ENCODE measurements at places on chromosomes 7 and 10.

DNA sequence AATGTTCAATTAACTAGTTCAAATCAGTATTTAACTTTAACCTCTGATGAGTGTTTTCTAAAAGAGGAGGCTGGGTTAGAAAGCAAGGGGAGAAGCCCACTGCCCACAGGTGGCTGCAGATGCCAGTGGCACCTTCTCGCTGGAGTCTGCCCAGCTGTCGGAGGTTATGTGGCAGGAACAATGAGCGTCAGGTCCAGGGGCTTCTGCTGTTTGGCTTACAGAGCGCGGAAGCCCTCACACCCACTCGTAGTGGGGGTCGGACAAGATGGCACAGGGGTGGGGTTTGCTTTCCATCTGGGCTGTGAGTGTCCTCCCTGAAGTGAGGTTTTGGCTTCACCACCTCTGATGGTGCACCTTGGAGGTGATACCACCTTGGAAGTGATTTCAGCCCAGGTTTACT lies 8.5 kb downstream of the DYNC2I1 start:
- no peak for DNase-seq

DNA sequence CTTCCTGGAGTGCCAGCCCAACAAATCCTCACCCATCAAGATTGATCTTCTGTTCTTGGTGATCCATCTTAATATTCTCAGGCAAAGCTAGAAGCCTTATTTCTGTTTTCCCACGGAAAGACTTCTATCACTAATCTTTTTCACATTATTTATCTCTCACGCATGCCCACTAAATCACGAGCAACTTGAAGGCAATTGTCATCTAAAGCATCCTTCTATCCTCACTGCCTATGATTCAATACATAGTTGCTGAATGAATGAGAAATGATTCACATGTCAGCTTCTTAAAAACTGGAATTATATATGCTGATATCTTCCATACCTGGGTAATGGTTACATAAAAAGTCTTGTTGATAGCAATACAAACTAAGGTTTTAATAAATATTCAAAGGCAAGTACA lies 12.6 kb upstream of the COL1A2 start:
- DNase-seq = no peak

DNA sequence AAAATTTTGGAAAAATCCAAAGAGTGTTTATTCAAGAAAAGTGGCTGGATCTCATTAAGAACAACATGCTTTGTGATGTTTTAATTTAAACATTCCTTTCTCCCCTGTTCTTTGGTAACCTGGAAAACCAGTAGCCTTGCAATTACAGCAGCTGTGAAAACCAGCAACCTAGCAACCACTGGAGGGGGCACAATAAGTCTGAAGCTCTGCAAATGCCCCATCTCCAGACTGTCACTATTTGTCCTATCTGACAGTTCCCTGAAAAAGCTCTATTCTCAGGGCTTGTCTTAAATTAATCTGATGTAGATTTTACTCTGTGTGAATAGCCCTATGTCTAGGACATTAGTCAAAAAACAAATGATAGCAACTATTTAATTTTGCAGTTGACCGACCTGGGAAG lies 137.6 kb upstream of the THSD7A start:
- no peak for DNase-seq

DNA sequence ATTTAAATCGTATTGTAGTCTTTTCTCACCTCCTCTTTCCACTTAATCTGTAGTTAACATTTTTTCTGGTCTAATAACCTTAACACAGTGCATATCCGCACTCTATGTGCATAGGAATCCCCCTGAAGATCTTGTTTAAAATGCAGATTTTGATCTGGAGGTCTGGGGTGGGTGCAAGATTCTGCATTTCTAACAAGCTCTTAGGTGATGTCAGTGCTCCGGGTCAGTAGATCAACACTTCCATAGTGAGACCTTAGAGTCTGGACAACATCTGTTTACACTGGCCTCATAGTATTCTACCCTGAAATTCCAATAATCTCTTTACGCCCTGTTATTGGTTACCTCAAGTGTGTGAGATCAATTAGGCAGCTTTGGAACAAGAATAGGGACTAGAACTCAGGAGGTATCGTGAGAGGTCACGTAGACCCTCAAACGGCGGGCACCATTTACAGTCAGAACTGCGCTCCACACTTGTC lies 434 bp upstream of the PLEKHA8 start:
- DNase-seq = no peak

DNA sequence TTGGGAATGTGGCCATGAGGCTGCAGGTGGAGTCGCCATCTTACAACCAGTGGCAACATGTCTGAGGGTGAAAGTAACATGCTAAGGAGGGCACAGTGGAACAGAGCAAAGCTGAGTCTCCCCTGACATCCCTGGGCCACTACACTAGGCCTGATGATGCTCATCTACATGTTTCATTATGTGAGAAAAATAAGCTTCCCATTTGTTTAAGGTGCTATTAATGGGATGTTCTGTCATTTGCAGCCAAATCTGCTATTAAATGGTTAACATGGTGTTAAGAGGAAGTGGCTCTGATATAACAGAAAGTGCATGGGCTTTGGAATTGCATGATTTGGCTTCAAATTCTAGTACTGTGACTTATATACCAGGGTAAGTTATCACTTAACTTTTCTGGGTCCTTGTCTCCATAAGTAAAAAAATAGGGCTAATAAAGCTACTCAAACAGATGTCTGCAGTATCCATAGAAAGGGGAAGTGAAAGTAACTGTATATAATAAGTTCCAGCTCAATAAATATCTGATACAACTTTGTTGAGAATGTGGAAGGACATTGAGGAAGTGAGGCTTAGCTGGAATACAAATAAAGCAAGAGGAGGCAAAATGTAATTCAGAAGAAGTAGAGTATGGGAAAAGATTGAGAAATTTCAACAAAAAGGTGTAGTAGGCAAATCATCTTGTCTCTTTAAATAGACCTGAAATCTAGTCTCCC lies 158.9 kb downstream of the RTKN2 start:
- DNase-seq = no peak

DNA sequence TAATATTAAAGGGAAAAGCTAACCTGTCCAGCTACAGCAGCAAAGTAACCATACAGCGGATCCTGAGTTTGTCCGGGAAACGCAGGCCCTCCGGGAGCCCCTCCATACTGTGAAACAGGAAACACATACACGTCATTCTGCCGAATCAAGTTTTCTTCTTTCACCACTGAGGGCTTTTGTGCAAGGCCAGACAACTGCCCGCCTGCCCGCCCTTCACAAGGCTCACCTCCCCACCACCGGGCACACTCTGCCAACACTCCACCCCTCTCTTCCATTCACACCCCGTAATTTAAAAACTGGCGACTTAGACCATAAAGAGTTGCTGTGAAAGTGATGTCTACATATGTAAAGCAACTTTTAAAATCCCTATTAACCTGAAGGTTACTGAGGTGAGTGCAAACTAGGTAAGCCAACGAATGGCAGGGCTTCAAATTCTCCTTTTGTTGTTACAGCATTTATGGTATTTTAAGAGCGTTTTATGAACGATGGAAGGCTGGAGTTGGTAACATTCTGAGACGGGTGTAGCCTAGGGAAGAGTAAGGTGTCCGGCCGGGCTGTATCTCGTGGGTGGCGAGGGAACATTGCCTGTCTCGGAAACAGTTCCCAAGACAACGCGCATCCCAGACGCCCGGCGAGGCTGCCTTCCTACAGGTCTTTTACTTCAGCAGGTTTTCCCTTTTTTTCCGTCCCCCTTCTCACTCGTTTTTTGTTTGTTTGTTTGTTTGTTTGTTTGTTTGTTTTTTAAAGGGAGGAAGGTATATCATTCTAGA lies 817 bp downstream of the SRI start:
- DNase-seq = peak; percentile 54

GRCh38 chr7:35680403-35681013 lies 14.4 kb downstream of the HERPUD2 start:
- no peak for DNase-seq

DNA sequence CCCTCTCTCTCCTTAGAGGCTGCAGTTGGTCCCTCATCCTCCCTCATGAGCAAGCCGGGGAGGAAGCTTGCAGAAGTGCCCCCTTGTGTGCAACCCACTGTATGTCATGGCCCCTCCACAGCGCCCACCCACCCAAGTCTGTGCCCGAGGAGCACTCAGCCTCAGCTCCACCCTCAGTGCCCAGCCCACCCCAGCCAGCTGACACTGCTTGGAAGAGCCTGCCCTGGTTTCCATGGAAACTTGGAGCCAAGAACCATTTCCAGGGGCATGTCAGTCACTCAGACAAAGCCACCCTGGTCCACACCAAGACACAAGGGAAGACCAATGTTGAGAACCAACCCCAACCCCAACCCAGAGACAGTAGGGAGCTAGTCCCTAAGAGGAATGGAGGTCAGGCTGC lies 79.5 kb downstream of the PAX2 start:
- no peak for DNase-seq

- no peak for DNase-seq
Observed at GRCh38 chr10:91652364-91652763, 19.5 kb upstream of the PPP1R3C start.

DNA sequence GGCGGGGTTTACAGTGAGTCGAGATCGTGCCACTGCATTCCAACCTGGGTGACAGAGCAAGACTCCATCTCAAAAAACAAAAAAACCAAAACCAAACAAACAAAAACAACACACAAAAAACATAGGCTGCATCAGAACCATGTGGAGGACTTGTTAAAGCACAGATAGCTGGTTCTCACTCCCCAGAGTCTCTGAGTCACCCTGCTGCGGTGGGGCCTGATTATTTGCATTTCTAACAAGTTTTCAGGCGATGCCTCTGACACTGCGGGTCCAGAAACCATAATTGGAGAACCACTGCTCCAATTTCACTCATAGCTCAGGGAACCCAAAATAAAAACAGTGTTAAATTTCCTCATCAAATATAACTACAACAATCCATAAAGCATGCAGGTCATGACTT lies 816.7 kb downstream of the MAGI2 start:
- DNase-seq = no peak

GRCh38 chr7:11228515-11228914 lies 254.8 kb downstream of the PHF14 start:
- no peak for DNase-seq

- DNase-seq = no peak
Observed at GRCh38 chr7:11957956-11958355, 126.0 kb upstream of the THSD7A start.

GRCh38 chr7:5229451-5230264 lies 39.6 kb downstream of the WIPI2 start:
- no peak for DNase-seq

DNA sequence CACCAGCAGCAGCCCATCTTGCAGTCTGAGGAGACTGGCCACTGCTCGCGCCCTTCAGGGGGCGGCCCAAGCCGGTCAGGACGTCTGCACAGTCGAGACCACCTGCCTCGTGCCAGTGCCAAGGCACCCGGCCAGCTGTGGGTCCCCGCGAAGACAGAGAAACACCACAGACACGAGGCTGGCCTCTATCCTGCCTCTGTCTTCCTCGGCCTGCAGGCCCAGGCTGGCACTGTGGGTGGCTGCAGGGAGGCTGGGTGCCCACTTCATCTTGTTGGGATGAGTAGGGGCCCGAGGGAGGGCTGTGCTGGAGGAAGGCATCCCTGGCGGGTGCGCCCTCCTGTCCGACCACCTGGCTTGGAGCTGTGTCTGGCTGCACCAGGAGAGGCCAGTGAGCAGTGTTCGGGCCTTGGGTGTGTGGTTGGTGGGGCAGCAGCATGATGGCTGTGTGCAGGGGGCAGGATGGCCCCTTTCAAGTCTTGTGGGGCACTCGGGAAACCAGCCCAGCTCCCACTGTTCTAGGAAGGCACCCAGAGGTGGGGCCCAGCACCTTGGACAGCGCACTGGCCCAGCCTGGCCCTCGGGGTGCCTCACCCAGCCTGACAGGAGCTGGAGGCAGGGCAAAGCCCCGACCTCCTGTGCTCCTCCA lies 7.3 kb downstream of the DPYSL4 start:
- DNase-seq = no peak

DNA sequence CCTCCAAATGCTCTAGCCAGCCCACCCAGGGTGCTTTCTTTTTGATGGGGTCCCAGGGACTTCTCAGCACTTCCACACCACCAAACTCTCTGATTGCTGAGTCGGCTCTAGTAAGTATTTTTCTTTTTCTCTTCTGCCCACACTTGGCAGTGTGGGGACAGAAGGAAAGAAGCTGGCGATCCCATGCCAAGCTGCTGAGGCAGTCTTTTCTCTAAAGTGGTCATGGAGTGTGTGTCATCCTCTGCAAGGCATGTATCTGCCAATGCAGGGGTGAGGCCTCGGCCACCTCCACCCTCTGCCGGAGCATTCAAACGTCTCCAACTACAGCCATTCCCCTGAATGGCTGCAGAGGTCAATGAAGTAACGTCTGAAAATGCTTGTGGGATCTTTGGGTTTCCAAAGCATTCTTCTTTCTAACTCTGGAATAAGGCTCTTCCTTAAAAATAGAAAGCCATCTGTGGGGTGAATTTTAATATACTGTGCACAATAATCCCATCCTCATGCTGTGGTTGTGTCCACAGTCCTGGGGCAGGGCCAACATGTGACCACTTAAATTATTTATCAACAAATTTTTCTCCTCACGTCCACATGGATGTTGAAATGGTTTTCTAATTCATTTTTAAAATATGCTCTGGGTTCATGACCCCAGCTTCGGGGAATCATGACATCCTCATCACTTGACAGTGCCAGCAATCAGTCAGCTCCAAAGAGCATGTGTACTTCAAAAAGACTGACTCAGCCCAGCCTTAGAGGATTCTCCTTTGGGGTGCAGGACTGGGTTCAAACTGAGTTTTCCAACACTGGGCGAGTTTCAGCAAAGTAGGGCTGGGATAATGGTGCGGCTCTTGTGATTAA lies 171.3 kb upstream of the ITGB1 start:
- DNase-seq = no peak

GRCh38 chr10:4136121-4136520 lies 351.1 kb upstream of the KLF6 start:
- no peak for DNase-seq

- no peak for DNase-seq
Observed at GRCh38 chr10:19816411-19817230, at the start of gene PLXDC2. TSS of gene PLXDC2 (plus strand) at chr10:19816432.

DNA sequence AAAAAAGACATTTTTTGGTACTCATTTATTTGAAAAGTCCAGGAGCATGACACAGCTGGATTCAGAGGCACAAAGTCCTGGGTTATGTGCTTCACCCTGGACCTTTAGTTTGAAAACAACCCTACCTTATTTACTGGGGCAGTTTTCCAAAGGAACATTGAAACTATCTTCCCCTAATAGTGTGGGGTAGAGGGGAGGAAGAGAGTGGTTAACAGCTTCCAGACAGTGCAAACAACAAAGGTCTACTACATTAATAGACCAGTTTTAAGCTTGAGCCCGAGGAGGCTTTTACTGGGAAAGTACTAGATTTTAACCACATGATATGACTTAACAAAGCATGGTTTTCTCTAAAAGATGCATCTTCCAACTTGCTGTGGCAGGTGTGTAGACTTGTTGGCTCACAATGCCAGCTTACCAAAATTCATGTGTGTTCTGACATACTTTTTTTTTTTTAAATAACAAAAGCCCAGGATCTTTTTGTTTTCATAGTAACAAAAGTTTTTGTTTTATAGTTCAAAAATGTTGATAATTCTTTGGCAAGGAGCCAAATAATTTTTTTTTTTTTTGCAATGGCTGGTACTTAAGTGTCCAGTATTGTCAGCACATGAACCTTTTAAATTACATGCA lies 1.8 kb downstream of the GSTO1 start:
- DNase-seq = peak; percentile 50

DNA sequence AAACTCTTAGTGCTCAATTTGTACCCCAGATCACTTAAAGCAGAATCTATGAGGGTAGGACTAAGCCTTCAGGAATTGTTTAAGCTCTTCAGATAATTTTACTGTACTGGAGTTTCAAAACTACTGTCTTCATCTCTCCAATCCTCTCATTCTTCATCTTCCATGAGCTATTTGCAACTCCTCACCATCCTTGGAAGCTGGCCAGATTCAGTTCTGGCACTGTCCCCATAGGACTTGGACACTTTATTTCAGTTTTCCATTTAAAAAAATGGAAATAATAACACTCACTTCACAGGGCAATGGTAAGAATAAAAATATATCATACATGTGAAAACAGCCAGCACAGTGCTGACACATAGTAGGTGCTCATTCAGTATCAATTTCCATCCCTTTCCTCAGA lies 74.6 kb downstream of the PPP1R17 start:
- no peak for DNase-seq
